DND-41 (cell line): ENCODE measurements at places on chromosomes 2 and 18.
A peak's percentile ranks its signal among the peaks of the same experiment; 100 is the strongest.

- no peak for DNase-seq
Measured at GRCh38 chr2:130387071-130387400, 31.2 kb downstream of the PTPN18 start.

DNA sequence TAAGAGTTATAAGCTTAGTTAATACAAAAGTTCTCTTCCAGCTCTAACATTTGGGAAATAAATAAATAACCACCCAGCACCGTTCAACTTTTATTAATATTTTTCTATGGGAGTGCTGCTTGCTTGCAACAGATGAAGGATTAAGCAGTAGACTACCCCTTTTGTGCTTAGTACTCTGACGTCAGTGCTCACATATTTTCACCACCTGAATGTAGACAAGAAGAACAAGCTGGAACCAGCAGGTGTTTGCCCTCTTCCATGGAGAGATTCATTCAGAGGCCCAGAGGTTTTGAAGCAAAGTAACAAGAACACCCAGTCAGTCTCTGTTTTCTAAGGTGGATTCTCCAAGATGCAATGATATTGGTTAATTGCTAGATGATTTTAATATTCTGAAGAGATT is 307.1 kb upstream of the PIK3C3 start:
- no peak for DNase-seq

- no peak for DNase-seq
Measured at GRCh38 chr2:16010011-16010410, 69.7 kb downstream of the MYCN start.

GRCh38 chr2:217162533-217162932 is 302.7 kb upstream of the TNP1 start:
- DNase-seq = peak; percentile 52

DNA sequence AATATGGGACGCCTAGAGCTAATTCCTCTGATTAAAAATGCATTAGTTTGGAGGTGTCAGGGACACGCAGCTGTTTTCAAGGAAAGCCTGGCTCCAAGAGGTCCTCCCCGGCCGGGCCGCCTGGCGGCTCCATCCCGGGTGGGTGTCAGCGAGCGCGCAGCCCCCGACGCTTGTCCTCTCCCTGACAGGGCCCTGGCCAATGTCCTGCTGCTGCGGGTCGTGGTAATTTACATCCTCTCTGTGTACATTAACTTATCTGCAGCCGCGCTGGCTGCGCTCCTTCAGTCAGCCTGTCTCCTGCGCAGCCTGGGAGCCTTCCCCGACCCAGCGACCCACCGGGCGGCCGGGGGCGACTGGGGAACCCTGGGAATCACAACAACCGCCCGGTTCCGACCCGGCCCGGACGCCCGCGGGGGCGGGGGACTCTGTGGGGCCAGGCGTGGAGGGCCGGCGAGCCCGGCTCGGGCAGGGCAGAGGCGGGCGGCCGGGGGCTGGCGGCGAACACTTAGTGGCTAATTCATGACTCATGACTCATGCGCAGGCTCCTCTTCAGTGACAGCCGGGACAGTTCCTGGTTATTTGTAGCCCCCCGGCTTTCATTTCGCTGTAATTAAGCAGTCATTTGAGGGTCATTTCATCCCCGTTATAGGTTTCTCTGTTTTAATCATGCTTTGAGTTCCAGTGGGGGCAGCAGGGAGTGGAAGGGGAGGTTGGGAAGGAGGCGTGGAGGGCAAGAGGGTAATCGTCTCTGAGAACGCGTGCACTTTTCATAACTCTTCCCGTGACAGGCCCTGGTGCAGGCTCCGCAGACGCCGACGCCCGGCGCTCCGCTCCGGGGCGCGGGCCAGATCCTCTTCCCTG is 141.9 kb upstream of the CTAGE1 start:
- DNase-seq = no peak

DNA sequence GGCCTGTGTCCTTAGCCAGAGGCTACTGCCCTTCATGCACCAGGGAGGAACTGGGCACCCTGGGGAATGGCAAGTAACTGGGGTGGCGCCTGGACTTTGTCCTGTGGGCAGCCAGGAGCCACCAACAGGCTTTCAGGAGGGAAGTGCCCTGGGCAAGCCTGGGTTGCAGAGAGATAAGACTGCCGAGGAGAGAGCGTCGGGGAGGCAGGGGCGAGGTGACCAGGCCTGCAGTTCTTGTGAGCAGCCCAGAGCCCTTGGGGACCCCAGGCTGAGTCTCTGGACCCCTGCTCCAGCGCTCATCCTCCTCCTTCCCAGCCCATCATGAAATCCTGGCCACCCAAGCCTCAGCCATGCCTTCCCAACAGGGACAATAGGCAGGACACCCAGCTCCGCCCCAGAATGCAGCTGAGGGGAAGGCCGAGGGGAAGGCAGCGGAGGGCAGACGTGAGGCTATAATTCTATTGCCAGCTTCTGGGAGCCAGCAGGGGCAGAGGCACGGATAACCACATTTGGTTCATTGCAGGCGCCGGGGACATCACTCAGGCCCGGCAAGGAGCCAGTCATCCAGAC is 25.1 kb downstream of the ADRA2B start:
- peak; percentile 2 for DNase-seq

DNA sequence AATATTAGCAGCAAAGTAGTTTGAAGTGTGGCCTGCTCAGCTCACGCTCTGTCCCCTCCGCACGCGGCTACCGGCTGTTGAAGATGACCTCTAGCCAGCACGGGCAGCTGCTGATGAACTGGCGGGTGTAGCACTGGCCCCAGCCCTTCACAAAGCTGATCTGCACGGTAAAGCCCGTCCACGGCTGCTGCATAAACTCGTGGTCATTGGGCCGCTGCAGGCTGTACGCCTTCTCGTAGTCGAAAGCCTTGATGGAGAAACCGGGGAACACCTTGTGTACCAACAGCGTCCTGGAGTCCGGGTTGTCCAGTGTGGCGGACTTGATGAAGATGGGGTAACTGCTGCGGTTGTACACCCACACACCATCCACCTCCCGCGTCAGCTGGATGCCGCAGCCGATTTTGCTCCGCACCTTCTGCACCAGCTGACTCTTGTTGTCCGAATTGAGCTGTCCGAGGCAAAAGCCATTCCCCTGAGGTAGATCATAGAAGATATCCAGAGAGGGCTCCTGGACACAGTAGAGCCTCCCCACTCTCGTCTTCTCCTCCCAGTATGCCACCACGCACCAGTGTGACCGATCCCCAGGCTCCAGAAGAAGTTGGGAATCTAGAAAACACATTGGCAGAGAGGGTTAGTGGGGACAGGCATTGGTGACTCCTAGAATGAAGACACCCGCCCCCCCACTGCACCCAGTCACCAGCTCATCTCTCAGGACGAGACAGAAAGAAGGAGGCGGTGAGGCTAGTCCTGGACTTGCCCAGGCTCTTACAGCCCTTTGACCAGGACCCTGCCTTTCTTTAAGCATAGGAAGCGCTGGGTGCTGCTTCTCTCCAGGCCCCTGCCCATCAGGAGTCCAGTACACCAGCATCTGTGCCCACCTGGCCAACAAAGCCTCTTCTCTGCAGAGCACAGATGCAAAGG is 29.2 kb downstream of the SMAD7 start:
- no peak for DNase-seq

DNA sequence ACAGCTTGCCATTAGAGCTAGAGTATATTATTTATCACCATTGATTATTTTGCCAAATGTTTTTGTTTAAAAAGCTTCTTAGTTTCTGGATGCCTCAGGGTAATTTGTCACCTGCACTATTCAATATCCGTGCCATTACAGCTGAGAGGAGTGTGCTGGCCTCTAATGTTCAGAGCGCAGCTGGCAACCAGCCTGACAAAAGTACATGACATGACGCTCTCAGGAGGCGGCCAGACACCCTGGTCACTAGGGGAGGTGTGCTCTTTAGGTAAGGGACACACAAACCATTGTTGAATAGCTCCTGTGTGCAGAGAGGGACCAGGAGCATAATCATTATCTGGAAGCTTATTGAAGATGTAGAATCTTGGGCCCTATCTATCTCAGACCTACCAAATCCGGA is 20.3 kb downstream of the LIMS1 start:
- no peak for DNase-seq

DNA sequence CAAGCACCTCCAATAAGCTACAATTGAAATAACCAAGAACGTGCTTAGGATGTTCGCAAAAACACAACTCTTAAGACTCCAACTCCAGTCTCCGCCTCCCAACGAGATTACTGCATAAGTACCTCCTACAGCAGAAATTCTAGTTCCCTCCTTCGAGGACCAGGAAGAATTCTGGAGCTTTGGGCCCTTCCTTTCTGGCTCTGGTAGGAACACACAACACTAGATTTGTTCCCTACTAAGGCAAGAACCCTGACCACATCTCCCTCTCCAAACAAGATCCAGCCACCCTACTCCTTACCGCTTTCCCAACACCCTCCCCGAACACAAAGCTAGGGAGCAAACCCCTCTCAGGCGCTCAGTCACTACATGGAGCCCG is 721 bp downstream of the ADAM17 start:
- peak; percentile 47 for DNase-seq

- DNase-seq = no peak
Measured at GRCh38 chr2:10395893-10396292, 52.2 kb downstream of the ODC1 start.

GRCh38 chr2:69163109-69163508 is 150.1 kb downstream of the ANTXR1 start:
- no peak for DNase-seq

GRCh38 chr2:68089961-68090360 is 27.2 kb upstream of the C1D start:
- DNase-seq = no peak

DNA sequence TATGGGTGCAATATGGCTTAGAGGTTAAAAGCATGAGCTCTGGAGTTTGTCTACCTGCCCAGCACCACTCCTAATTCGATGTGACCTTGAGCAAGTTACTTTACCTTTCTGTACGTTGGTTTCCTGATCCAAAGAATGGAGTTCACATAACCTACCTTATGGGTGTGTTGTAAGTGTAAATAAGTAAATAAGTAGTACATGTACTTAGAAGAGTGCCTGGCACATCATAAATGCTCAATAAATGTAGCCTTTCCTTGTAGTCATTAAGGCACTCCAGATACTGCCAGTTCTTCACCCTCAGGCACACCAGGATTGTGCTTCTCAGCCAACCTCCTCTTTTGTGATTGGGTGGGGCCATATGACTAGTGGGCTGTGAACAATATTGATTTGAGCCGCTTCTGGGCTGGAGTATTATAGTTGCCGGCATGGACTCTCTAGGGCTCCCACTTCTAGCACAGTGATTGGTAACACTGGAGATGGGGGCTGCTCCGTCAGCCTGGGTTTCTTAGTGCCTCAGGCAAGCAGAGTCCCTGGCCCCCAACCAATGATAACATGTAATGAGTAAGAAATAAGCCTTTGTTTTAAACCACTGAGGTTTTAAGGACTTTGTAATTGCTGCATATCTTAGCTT is 101.7 kb upstream of the NOSTRIN start:
- DNase-seq = no peak

DNA sequence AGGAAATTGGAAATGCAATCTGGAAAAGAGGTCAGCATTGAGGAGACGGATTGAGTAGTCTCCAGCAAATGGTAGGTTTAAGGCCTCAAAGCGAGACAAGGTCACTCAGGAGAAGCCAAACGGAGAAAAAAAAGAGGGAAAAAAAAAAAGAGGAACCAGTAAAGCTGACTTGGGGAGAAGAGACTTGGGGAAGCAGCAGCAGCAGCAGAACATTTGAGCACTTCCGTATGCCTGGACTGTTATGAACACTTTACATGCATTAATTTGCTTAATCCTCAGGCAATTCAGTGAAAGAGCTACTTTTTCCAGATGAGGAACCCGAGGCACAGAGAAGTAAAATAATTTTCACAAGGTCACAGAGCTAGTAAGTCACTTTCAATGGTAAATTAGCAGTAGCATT is 81.3 kb downstream of the OSBPL6 start:
- no peak for DNase-seq

- DNase-seq = no peak
Measured at GRCh38 chr18:36888778-36889177, 59.9 kb downstream of the KIAA1328 start.

DNA sequence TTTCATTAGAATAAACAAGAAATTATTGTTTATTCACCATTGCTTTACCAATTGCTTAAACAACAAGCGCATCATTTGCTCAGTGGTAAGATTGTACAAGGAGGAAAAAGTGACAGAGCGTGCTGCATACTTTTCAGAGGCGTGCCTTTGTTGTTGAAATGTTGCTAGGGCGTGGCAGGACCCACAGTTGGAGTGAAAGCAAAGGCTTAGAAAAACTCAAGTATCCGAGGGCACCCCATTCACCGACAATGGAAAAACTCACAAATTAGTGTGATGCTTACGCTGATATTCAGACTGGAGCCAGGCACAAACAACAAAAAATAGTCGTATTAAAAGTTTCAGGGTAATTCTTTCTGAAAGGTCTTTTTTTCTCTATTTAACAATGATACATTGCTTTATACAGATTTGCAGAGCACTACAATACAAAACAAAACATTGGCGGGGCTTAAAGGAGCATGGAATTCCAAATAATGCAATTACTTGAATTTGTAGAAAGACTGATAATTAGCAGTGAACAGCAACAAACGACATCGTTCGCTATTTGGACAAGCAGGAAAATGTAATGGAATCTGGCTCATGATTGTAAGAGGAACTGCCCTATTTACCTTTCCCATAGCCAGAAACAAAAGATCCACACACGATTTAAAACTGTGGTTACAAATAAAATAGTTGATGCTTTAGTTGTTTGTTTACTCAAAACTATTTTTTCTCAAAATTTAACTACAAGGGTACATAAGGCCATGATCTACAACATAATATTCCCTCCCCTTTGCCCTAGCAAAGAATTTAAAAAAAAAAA is 37.8 kb upstream of the RTTN start:
- DNase-seq = no peak

DNA sequence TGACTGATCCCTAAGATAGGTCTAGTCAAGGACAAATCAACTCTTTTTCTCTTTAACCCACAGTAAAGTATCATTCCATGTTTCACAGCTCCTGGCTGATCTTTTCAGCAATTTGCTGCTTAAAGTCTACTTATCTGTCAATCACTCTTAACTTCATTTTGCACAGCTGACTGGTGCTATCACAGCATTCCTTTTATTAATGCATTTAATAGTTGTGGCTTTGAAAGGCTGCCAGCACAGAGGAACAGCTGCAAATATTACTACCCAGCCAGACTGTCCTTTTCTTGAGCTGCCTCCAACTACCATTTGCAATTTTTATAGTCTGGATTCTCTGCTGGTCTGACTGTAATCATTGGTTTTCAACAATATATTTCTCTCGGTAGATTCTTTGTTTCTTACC is 303.5 kb downstream of the STK39 start:
- no peak for DNase-seq

- no peak for DNase-seq
Measured at GRCh38 chr2:41963661-41964525, 83.9 kb upstream of the PKDCC start.

GRCh38 chr18:62347089-62347506 is 22.0 kb downstream of the TNFRSF11A start:
- DNase-seq = no peak

- DNase-seq = peak; percentile 15
Measured at GRCh38 chr2:226136739-226137138, 662.9 kb downstream of the IRS1 start.

- DNase-seq = peak; percentile 56
Measured at GRCh38 chr2:179263446-179264367, 925 bp downstream of the SESTD1 start.
